ENCODE measurements at places on chromosomes 5 and 9.

- DNase-seq = no peak
These were observed 182.9 kb downstream of the CCDC192 start for GRCh38 chr5:127886081-127886480.

- no peak for DNase-seq
These were observed 560 bp downstream of the SCAI start for GRCh38 chr9:125142560-125143376.

DNA sequence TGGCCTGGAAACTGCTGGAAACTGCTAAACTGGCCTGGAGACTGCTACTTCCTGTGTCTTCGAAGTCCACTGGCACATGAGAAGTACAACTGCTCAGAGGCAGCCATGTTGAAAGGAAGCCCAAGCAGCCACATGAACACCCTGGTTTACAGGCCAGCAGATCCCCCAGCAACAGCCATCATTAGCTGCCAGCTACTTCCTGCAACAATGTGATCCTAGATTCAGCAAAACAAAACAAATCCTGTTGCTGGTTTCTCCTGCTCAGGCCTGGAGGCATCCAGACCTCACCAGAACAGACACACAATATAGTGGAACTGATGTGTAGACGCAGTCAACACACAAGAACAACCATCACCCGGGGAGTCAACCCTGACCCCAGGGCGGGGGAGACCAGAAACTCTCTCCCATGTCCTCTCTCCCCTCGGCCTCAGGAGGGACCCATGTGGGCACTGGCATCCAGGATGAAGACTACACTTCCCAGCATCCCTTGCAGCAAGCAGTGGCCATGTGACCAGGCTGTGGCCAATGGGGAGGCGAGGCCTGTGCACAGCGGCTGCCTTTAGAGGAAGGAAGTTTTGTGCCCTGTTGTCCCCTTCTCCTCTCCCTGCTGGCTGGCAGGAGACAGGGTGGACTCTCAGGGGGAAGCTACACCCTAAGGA is 9.2 kb upstream of the LCN15 start:
- DNase-seq = no peak

DNA sequence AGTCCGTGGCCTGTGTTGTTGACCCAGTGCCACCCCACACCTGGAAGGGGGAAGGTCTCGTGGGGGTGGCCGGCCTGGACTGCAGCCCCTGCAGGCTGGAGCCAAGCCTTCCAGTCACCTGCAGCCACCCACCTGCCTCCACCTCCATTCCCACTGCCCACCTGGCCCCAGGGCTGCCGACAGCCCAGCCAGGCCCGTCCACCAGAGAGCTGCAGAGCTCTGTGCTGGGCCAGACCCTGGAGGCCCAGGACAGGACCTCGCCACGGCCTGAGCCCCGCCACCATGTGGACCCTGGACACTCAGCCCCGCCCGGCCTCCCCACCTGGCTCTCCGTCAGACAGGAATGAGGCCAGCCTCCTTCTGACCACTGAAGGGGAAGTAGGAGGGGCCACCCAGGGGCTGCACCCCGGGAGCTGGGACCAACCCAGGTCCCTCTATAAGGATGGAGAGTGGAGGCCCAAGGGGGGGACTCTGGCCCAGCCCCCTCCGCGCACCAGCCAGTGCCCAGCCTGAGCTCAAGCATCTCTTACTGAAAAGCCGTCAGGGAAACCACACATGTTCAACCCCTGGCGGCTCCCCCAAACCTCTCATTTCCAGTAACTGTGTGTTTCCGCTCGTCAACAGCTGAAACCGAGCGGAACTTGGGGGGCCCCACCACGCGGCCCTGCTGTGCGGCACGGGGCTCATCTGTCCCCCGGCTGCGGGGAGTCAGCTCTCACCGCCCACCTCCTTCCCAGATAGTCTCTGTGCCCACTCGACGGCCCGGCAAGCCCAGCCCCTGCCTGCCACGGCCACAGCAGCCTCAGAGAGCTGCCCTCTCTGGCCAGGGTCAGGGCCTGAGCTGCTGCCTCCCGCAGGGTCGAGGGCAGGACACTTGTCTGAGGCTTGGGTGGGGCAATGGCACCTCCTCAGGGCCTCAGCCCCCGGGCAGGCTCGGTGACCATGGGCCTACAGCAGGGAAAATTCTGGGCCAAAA is 12.8 kb downstream of the NOTCH1 start:
- peak; percentile 38 for DNase-seq

DNA sequence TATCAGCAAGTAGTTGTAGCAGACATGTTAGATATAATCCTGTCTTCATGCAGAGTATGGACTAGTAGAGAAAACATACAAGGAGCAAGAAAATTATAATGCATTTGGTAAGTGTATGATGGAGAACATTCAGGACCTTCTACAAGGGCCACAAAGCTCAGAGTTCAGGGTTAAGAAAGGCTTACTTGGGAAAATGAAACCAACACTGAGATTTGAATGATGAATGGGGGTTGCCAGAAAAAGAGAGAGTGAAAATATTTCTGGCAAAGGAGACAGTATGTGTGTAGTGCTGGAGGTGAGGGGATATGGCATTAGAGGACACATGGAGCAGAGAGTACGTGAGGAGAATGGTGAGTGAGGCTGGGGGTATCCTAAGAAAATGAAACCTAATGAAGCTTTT is 169.8 kb upstream of the STK32A start:
- DNase-seq = no peak

DNA sequence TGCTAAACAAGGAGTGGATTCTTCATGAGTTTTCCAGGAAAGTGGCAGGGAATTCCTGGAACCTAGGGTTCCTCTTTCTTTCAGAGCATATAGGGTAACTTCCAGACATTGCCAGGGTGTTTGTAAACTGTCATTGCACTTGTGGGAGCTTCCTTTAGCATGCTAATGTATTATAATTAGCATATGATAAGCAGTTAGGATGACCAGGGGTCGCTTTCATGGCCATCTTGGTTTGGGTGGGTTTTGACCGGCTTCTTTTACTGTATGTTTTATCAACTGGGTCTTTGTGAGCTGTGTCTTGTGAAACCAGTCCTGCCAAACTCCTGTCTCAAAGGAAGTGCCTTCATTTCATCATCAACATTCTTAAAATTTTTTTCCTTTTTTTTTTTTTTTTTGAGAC is 11.9 kb upstream of the MELK start:
- no peak for DNase-seq

DNA sequence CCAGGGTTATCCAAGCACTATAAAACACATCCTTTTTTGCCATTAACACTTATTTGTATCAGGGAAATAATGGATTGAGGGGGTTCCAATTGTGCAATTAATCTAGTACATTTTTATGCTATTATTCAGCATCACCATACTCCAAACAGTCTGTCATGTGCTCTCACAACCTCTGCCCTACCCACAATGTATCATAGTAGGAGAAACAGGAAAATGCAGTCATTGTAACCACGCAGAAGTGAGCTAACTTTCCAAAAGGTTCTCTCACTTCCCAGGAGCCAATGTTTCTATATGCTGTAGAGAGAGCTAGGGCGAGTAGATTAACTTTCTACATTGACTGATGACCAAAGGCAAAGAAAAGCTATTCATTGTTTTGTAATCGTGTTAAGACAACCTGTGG is 29.8 kb downstream of the DAB2 start:
- DNase-seq = no peak

DNA sequence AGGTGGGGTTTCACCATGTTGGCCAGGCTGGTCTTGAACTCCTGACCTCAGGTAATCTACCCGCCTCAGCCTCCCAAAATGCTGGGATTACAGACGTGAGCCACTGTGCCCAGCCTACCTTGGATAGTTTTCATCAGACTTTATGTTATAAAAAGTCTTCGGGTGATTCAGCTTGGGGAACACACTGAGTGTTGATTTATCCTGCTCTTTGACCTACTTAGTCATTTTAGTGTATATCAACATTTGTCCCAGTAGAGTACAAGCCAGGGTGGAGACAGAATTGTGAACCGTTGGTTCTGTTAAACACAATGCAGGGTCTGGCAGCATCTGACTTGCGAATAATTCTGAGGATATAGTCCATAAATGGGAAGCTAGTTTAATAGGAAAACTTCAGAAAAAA is 39.7 kb downstream of the NFX1 start:
- no peak for DNase-seq

DNA sequence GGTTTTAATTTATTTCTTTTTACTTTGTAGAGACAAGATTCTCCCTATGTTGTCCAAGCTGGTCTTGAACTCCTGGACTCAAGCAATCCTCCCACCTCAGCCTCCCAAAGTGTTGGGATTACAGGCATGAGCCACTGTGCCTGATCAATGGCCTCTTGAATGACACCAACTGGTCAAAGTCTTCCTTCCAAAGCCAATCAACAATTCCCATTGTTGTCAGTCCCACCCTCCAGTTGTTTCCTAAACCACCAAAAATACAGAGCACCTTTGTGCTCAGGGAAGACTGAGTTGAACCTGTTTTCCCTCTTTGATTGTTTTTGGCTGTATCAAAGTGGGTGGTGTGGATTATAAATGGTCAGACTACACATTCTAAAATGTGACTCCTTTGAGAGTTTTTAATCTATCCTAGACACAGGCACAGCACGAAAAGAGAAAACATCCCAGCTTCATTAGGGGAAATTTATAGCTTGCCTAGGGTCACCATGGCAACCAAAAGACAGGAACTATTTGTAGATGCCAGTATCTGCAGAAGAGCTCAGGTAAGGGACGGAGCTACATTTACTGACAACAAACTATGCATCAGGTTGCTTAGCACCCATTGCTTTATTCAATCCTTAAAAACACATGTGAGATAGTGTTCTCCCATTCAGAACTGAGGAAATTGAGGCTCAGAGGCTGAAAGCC is 27.6 kb upstream of the ATP6V1G1 start:
- DNase-seq = no peak

DNA sequence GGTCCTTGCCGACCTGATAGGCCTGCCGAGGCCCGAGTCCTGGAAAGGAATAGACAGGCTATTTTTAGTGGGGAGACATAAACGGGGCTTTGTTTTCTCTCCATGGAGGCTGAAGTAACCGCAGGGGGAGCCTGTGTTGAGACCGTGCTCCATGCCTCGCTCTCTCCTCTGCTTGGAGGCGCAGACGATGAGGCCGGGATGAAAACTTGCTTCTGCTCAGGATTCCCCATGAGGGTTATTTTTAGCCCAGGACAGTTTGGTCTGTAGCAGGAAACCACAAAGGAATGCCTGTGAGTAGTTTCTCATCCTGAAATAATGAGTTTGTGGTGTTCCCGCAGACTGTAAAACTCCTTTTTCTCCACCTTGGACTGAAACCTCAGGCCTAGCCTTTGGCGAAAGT is 81.9 kb upstream of the RARS1 start:
- DNase-seq = no peak

DNA sequence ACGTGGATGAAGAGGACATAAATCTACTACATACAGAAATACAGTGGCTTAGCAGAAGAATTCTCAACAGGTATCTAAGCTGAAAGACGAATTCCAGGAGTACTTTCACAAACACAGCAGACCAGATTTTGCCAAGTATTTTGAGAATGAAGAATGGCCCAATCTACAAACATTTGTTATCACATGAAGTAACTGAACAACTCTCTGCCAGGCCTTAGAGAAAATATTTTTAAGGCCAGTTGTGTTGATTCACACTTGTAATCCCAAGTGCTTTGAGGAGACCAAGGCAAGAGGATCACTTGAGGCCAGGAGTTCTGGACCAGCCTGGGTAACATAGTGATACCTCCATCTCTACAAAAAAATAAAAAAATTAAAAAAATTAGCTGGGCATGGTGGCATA is 14.3 kb downstream of the AGTPBP1 start:
- DNase-seq = no peak

DNA sequence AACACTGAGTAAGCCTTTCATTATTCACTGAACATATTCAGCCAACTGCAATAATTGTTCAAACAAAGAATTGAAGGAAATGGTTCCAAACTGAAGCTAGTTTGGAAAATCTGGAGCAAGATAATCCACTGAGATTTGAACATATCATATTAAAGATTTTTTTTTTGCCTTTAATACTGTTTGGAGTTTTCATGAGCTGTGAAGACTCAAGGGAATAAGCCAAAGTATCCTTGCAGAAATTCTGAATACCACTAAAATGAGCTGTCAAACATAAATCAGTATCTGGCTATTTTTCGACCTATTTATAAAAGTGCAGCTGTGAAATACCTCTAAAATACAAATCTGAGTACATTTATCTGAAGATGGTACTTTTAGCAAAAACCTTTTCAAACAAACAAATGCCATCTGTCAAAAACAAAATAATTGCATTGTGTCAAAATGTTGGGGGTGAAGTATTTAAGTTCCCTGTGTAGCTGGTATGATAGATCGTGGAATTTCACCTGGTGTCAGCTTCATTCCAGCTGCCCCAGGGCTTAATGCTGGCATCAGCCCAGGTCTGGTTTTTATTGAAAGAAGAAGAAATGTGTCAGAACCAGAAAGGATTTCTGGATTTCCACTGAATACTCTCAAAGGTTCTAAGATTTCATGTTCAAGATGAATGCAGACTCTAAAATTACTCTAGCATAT is 149.0 kb upstream of the GRAMD2B start:
- DNase-seq = no peak

DNA sequence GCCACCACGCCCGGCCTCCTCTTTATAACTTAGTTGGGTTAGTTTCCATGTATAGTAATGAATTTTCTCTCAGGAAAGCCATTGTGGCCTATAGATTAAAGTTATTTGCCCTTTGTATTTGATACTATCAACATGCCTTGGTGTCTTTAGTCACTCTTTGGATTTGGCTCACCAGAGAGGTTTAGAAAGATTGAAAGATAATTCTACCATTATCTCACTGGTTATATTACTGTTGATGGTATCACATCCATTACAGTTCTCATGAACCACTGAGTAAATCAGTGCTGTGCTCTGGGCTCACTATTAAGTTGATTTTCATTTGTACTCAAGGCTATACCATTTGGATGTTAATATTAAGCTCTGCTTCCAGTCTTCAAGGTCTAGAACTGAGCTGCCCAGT is 87.0 kb downstream of the ZSWIM6 start:
- no peak for DNase-seq

DNA sequence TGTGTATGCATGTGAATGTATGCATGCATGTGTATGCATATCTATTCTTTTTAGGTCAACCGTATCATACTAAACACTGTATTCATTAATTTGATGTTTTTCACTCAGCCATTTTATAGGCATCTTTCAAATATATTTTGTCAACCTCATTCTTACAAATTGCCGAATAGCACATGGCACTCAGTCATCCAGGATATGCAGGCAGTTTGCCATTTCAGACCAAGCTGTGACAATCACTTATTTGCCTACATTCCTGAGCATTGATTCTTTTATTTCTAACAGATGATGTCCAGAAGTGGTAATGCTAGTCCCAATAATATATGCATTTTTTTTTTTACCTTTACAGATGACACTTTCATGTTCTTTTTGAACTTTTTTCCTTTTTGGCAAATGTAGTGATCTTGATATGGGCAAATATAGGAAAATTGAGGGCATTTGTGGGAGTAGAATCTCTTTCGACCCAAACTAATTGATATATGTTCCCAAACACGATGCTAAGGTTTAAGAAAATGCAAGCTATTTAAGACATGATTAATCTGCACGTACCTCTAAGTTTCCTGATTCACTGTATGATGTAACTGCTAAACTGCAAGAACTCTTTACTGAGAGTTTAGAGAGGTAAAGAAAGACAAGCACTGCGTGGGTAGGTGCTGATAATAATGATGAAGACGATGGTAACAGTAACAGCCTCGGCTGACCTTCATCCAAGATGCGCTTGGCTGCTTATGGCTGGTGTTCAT is 153.9 kb upstream of the DAP start:
- DNase-seq = no peak

- DNase-seq = no peak
These were observed 51.1 kb downstream of the MAST4 start for GRCh38 chr5:66647146-66647856.

GRCh38 chr9:30673132-30673531 is 1711.3 kb upstream of the ACO1 start:
- no peak for DNase-seq
